ENCODE measurements at places on chromosomes 2 and 18.

DNA sequence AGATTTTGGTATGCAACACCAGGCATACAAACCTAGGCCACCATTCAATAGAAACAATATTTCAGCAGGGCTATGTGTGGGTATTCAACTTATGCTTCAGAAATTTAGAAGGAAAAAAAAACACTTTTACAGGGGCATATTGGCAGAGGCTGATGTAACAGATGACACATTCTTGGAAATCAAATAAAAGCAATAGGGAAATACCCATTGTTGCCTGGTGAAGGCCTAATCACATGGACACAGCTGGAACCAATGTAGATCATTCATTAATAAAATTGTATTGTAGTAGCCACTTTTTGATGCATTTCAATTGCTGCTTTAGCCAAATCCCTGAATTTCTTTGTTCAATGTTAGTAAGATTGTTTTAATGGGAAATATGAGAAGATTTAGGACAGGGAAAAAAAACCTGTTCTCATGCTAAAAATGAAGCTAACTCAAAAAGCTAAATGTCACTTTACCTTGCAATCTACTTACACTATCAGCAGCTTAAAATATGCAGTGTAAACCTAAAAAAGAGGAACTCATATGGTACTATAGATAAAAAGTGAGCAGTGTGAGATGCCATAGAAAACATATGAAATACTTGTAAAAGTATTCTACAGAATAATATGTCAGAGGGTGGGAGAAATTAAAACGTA, 289.4 kb downstream of the ZEB2 start:
- no peak for DNase-seq

- no peak for DNase-seq
These were observed 10.9 kb downstream of the OSBPL1A start for GRCh38 chr18:24386681-24387080.

- DNase-seq: no peak
These were observed 56.5 kb upstream of the CDKL4 start for GRCh38 chr2:39300044-39300978.

- DNase-seq: no peak
These were observed 43.1 kb downstream of the PELI1 start for GRCh38 chr2:64101141-64101591.

DNA sequence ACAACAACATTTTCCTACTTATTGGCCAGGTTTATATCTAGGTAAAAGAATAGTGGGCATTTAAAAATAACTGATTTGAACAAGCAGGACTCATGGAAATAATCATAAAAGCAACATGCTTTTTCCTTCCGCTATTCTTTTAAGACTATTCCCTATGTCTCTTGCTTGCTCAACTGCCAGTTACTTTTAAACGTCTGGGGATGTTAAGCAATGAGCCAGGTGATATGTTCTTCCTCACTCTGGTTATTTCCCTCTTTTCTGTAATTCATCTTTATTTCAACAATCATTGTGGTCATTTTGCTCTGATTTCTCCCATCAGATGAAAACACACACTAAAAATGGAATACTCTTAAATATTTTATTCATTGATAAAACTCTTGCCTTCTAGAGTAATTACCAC, 33.4 kb upstream of the SLC8A1 start:
- DNase-seq: no peak

DNA sequence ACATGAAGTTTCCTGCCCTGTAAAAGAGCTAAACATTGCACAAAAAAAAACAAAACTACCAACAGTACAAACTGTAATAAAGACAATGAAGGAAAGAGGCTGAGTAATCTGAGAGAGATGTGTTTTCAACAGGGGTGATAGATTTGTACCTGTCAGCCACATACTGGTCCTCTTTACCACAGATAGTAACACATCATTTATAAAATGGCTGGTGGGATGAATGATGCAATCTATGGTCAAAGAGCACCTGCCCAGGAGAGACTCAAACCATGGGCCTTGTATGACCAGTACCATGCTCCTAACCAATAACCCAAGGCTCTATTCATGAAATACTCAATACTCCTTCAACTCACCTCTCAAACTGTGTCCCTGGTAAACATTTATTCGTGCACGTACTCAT, 4.5 kb downstream of the SUCLG1 start:
- no peak for DNase-seq

DNA sequence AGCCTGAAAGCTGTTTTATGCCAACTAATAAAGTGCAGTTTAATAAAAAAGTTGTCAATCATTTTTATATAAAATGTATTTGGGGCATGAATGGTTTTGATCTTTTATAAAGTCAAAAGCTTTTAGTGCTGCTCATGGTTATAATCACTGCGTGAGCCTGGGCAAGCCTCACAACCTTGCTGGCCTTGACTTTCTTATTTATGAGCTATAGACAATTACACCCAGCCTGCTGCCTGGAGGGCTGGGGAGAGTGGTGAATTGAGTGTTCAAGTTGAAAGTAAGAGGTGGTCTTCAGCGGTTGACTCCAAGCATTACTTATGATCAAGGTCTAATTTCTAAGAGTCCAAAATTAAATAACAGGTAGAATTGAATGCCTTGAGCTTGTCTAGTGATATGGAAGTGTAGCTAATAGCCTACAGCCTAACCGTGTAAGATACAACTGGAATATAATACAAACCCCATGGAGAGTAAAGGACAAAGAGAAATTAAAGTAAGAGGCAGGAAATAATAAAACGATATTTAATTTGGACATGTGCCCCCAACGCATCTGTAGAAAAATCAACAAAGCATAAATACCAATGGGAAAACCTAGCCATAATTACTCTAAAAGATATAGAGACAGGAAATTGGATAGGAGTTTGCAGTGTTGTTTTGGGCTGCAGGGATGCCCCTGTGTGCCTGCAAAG, 106.0 kb upstream of the CYP1B1 start:
- no peak for DNase-seq

DNA sequence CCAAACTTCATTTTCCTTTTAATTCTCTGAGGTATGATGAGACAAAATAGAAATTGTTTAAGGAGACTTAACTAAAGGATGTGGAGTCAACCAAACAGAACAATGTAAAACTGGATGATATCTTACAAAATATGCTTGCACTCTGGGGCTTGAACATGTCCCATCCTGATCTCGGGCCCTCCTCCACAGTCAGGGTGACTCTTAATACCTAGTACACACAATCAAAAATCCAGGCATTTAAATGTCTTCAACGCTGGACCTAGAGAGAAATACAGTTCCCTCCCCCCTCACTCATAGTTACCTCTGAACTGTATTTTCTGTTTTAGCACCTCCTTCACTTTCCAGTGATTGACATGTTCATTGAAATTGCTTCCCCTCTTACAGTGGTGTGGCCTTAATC, 36.9 kb upstream of the SERPINB2 start:
- DNase-seq: no peak

DNA sequence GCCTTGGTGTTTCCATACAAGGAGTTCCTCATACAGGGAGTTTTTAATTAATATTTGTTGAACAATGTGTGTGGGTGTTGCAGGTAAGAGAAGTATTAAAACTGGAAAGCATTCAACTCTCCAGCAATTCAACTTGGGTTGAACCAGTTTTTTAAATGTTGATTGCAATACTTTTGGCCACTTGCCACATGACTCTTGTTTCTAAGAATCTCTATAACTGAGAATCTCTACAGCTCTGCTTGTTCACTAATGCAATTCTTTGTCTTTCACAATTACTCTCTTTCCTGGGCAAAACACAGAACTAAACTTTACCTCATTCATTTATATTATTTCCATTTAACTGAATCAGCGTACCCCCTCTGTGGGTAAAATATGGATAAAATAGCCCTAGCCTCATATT, 429.4 kb downstream of the ARHGAP15 start:
- no peak for DNase-seq

DNA sequence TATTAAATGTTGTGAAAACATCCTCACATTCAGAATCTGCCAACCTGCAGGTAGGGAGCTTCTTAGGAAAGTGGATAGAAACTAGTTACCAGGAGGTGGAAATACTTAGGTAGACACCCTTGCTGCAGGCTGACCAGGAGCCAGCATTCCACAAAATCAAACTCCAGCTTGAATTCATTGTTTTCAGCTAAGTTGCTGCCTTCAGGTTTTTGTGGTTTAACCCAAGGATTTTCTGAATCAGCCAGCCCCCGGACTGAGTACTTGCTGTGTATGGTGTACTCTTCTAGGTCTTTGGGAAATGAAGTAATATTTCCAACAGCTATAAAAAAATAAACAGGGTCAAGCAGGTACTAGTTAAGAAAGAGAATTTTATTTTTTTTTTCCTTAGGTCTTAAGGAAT, 192.1 kb upstream of the CHST9 start:
- DNase-seq: no peak

DNA sequence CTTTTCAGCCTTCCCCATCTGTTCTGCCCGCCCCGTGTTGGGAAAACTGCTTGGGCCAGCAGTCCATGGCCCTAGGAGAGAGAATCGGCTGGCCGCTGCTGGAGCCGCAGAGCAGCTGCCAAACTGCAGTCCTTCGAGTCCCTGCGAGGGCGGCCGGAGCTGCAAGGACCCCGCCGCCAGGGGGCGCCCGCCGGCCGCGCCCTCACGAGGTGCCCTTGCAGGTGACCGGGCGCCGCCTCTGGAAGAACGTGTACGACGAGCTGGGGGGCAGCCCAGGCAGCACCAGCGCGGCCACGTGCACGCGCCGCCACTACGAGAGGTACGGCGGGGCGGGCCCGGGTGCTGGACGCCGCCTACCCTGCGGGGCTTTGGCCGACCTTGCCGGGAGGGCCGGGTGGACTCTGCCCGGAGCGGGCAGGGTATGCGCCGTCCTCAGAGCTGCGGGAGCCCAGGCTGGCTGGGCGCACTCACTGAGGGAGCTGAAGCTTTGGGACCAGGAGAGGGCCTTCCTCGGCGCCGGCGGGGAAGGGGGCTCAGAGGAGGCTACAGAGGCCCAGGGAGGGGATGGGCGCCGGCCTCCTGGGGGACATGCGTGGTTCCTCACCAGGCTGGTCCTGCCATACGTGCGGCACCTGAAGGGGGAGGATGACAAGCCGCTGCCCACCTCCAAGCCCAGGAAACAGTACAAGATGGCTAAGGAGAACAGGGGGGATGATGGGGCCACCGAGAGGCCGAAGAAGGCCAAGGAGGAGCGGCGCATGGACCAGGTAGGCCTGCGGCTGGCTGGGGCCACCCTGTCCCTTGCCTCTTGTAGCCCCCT, 13.6 kb downstream of the ARID5A start:
- peak; percentile 64 for DNase-seq

- DNase-seq: no peak
These were observed 61.4 kb upstream of the NEUROD1 start for GRCh38 chr2:181741756-181742155.
